ENCODE measurements at places on chromosomes 1 and 21.

DNA sequence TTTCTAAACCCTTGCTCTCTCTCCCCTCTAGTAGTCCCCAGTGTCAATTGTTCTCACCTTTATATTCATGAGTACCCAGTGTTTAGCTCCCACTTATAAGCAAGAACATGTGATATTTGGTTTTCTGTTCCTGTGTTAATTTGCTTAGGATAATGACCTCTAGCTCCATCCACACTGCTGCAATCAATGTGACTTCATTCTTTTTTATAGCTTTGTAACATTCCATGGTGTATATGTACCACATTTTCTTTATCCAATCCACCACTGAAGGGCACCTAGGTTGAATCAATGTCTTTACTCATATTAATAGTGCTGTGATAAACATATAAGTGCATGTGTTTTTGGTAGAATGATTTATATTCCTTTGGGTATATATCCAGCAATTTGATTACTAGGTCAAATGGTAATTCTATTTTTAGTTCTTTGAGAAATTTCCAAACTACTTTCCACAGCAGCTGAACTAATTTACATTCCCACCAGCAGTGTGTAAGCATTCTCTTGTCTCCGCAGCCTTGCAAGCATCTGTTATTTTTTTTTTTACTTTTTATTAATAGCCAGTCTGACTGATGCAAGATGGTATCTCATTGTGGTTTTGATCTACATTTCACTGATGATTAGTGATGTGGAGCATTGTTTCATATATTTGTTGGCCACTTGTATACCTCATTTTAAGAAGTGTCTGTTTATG is 277.8 kb downstream of the LTN1 start:
- no peak for DNase-seq

DNA sequence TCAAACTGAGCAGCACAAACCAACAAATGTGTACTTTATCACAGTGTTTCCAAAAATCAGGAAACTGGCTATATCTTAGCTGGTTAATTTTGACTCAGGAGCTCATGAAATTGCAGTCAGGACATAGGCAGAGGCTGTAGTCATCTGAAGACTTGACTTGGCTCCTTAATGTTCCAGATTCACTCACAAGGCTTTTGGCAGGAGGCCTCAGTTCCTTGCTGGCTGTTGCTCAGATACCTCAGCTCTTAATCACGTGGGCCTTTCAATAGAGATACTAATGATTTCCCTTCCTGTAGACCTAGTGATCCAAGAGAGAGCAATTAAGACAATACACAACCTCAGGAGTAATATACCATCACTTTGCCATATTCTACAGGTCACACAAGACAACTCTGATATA is 537.7 kb downstream of the BRINP3 start:
- no peak for DNase-seq

DNA sequence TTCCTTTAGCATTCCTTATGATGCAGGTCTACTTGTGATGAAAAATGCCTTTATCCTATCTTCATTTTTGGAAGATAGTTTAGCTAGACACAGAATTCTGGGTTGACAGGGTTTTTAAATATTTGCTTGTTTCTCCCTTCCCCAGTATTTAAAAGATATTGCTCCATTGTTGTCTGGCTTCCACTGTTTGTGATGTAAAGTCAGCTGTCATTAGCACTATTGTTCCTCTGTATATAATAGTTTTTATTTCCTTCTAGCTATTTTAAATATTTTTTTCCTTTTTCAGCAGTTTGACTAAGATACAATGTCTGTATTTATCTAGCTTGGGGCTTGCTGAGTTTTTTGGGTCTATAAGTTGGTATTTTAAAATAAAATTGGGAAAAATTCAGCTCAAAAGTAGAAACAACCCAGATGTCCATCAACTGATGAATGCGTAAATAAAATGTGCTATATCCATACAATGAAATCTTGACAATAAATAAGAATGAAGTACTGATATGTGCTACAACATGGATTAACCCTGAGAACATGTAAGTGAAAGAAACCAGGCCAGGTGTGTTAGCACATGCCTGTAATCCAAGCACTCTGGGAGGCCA is 11.2 kb downstream of the IFT25 start:
- no peak for DNase-seq

- no peak for DNase-seq
Observed at GRCh38 chr1:19190468-19190867, 19.6 kb downstream of the UBR4 start.

DNA sequence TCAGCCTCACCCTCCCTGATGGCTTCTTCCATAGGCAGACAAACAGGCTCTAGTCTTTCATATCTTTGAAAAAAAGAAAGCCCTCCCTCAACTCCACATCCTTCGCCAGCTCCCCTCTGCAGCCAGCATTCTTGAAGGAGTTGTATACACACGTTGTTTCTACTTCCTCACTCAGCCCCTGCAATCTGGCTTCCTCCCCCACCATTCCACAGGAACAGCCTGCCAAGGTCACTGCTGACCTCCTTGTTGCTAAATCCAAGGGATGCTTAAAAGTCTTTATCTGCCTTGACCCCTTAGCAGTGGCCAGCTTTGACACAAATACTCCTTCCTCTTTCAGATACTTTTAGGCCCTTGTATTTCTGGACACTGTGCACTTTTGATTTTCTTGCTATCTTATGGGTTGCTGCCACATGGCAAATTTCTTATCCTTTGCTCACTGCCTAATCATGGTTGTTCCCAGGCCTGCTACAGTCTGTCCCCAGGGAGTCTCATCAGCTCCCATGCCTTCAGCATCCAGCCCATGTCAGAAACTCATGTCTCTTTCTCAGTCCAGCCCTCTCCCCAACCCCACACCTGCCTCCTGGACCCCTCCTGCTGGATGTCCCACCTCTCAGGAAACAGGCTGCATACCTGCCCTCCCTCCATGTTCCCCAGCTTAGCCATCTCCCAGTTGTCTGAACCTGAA is 8.3 kb downstream of the FAM229A start:
- peak; percentile 70 for DNase-seq

DNA sequence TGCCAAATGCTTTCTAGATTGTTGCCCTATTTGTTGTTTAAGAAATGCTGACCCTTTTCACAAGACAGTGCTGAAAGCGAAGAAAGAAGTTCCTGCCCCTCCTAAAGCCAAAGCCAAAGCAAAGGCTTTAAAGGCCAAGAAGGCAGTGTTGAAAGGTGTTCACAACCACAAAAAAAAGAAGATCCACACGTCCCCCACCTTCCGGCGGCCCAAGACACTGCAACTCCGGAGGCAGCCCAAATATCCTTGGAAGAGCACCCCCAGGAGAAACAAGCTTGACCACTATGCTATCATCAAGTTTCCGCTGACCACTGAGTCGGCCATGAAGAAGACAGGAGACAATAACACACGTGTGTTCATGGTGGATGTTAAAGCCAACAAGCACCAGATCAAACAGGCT is 55.7 kb downstream of the PSMG1 start:
- no peak for DNase-seq

- DNase-seq: no peak
Observed at GRCh38 chr1:155008015-155008941, 5.7 kb downstream of the ZBTB7B start.
